Fibroblast of skin of left biceps (primary cell): ENCODE measurements at places on chromosomes 5 and 9.
A peak's percentile ranks its signal among the peaks of the same experiment; 100 is the strongest.

GRCh38 chr9:134339183-134339806 is 13.0 kb downstream of the RXRA start:
- DNase-seq, result no peak

DNA sequence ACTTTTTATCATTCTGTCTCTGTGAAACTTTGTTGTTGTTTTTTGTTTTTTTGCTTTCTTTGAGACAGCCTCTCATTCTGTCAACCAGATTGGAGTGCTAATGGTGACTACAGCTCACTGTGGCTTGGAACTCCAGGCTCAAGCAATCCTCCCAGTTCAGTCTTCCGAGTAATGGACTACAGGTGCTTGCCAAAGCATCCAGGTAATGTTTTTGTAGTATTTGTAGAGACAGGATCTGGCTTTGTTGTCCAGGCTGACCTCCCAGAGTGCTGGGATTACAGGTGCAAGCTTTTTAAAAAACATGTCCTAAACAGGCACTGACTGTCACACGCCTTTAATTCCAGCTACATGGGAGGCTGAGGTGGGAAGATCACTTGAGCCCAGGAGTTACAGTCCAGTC is 235.1 kb downstream of the MEF2C start:
- no peak for DNase-seq

- DNase-seq, result no peak
These were observed 164.3 kb upstream of the KLF9 start for GRCh38 chr9:70578720-70579119.

DNA sequence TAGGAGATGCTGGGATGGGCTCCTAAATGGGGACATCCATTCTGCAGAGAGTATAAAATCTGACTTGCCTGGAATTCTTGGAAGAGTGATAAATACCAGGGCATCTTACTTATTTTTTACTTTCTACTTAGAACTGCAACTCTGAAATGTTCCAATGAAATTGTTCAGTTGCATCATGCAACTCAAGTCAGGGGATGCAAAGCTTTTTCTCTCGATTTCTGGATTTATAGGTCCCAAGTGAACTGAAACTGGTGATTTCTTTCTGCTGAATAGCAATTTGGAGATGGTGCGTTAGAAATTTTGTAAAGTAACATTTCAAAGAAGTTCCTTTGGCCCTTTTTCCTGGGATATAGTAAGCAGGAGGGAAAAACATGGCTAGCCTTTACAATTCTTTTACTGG is 238.4 kb upstream of the CD180 start:
- DNase-seq, result no peak

DNA sequence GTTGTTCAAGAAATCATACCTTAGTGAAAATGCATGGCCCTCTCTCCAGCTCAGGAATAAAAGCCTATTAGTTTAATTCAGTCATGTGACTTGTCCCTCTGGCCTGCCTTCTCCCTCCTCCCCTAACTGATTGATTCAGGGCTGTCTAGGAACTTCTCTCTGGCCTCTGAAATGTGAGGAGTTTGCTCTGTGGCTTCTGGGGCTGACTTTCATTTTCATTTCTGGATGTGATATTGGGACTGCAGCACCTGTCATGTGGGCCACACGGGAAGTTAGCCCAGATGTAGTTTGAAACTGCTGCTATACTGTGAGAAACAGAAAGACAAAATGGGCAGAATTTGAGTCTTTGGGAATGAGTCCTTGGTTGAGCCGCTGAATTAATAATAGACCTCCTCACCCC is 44.8 kb downstream of the PARP8 start:
- DNase-seq, result no peak

DNA sequence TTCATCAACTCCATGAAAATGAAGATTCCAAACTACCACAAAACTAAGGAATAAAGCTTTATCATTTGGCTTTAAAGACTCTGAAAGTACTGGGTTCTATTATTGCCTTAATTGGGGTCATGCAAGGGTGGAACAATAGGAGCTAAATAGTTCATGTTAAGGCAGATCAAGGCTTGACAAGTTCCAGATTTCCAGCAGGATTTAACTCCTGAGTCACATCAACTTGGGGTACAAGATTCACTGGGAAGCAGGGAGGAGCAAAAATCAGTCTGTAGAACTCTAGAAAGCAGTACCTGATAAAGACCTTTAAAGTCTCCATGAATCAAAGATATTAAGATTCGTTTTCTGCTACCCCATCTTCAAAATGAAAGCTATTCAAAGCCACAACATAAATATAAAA is 41.9 kb upstream of the GLRX start:
- no peak for DNase-seq

DNA sequence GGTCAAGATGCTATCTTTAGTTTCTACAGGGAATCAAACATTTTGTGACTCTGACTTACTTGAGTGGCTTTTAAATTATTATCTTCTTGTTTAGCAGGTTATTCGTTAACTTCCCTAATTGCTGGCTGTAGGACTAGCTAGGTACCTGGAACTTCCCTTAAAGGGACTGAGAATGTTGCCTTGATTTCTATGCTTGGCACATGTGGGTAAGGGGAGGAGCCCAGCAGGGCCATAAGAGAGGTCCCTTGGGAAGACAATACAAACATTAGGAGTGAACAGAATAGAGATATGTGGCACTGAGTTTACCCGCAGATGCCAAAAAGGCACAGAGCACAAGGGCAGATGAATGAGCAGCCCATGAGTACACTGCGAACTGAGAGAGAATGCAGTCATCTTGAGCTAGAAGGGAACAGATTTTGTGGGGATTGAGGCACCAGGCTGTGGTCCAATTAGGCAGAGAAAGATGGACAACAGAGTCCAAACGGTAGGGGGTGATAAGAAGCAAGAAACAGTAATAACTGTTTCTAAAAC is 9.8 kb downstream of the CKMT2 start:
- no peak for DNase-seq

GRCh38 chr5:10480237-10480985 is 38.7 kb downstream of the ROPN1L start:
- DNase-seq, result no peak

DNA sequence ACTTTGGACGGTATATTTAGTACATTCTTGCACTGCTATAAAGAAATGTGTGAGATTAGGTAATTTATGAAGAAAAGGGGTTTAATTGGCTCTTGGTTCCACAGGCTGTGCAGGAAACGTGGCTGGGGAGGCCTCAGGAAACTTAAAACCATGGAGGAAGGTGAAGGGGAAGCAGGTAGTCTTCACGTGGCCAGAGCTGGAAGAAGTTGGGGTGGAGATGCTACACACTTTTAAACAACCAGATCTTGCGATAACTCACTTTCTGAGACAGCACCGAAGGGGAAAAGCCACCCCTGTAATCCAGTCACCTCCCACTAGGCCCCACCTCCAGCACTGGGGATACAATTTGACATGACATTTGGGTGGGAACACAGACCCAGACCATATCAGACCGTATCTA is 13.5 kb downstream of the CNOT6 start:
- DNase-seq, result no peak

GRCh38 chr5:73205305-73205704 is 32.3 kb downstream of the TMEM174 start:
- DNase-seq, result no peak

DNA sequence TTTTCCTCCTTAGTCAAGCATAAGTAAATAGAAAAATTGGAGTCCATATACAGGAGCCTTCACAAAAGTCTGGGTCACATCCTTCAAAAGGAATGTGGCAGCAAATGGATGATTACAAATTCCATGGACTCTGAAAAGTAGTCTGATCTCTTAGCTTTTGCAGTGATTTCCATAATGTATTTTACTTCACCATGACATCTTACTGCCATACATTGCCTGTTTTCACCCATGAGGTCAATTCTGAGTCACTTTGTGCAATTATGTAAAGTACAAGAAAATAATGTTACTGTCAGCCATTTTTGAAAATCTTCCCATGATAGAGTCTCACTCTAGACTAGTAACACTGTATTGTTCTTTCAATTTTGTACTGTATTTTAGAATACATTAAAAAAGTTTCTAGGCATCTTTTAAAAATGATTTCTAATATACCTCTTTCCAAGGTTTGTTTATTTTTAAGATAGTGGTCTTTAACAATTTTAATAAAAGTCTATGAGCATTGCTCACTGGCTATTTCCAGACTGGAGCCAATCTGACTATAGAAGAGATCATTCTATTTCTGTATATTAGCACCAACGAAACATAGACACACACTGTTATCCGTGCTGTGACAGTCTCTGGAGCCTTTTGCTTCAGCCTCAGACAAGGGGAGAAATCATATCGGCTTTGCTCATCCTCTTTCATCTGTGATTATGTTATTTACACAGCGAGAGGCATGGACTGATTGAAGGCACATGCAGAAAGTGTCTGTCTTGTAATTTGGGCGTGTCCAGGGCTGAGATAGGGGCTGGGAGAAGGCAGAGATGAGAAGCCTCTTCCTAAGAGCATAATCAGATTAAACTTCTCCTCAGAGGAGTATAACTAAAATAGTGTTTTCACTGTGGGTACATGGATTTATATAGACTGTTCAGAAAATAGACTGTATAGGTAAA is 22.9 kb upstream of the ACTBL2 start:
- no peak for DNase-seq

GRCh38 chr5:168712280-168712924 is 133.2 kb upstream of the PANK3 start:
- DNase-seq, result peak; percentile 92

DNA sequence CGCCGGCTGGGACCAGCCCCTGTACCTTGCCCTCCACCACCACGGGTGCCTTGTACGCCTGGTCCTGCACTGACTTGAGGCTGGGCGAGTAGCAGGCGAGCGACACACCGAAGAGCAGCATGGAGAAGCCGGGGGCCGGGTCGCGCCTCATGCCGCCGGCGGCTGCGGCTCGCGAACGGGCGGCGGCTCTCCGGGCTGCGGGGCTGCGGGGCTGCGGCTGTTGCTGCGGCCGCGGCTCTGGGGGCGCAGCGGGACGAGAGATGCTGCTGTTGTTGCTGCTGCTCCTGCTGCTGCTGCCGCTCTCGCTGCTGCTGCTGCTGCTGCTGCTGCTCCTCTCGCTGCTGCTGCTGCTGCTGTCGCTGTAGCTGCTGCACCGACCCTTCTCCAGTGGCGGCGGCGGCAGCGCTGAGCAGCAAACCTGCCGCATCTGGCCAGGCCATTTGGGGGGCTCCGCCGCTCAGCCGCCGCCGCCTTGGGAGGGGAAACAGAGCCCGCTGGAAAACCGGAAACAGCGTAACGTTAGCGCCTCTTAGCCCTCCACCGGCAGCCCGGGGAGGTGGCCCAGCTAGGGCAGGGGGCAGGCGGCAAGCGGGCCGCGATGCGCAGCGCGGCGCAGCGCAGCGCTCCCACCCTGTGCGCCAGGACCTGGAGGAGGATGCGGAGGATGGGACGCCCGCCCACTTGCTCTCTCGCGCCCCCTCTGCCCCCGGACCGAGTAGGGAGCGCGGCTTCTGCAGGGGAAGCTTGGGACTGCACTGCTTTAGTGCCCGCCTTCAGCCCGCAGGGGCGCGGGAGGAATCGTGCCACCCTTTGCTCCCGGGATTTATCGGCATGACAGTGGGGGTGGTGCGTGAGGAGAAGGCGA is at the start of gene NRG2:
TSS of gene NRG2 (minus strand) at position 657 of the 865 bp plus-strand sequence.
- no peak for DNase-seq

GRCh38 chr5:14512574-14512973 is 69.0 kb upstream of the OTULINL start:
- no peak for DNase-seq

- DNase-seq, result no peak
These were observed 992 bp downstream of the SETD9 start for GRCh38 chr5:56910210-56910965.

DNA sequence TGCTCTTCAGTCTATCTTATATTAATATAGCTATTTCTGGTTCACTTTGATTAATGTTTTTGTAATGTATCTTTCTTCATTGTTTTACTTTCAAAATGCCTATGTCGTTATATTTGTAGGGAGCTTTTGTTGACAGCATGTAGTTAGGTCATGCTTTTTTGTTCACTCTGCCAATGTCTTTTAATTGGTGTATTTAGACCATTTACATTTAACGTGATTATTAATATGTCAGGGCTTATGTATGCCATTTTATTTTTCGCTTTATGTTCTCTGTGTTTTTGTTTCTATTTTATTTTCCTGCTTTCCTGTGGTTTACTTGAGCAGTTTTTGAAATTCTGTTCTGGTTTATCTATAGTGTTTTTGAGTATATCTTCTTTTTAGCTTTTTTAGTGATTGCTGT is 10.8 kb downstream of the GARIN3 start:
- no peak for DNase-seq

DNA sequence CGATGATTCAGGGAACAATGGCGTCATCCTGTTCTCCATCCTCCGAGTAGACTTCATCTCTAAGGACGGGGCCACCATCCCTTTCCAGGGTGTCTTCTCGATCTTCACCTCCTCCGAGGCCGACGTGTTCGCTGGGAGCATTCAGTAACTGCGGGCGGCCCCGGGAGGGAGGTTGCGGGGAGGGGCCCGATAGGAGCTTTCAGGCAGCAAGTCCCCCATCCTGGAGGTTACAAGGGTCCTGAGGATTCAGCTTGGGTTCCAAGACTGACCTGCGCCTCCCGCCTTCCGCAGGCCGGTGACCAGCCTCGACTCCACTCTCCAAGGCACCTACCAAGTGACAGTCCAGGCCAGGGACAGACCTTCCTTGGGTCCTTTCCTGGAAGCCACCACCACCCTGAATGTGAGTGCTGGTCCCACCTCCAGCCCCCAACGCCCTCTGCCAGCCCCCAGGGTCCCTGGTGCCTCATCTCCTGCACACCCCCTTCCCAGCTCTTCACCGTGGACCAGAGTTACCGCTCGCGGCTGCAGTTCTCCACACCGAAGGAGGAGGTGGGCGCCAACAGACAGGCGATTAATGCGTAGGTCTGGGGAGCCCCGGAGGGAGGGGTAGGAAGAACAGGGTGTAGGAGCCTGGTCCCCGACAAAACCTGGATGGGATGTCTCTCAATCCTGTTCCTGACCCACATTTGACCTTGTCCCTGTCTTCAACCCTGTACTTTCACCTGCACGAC is 20.8 kb downstream of the GPRIN1 start:
- DNase-seq, result no peak

- DNase-seq, result no peak
These were observed 109.4 kb downstream of the TMEM174 start for GRCh38 chr5:73282383-73282782.

- DNase-seq, result no peak
These were observed 972.8 kb downstream of the DTWD2 start for GRCh38 chr5:118015511-118015910.

DNA sequence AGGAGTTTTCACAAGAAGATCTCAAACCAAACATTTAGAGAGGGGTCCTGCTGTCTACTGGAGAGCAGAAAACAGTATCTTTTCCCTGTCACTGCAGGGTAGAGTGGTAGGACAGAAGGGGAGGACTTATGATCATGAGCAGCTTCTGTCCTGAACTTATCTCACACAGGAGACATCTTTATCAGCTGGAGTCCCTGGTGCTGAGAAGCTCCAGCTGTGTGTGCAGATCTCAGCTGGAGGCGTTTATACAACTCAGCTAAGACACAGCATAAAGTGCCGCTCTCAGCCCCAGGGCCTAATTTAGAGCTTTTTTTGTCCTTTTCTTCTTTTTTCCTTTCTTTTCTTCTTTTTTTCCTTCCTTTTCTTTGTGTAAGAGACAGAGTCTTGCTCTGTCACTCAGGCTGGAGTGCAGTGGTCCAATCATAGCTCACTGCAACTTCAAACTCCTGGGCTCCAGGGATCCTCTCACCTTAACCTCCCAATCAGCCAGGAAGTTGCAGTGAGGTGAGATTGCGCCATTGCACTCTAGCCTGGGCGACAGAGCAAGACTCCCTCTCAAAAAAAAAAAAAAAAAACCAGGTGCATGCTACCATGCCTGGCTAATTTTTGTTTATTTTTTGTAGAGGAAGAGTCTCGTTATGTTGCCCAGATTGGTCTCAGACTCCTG is 31.9 kb downstream of the CCDC125 start:
- no peak for DNase-seq

- no peak for DNase-seq
These were observed 5.1 kb downstream of the SPAAR start for GRCh38 chr9:35914301-35914807.
